ENCODE measurements at places on chromosomes 5 and 9. TPM values are rescaled to one million over a fixed set of nuclear protein-coding genes. Genes with fewer than 3 reads are reported as not detected.
A peak's percentile ranks its signal among the peaks of the same experiment; 100 is the strongest.

GRCh38 chr5:81632679-81633078 is 118.2 kb downstream of the SSBP2 start:
- H3K36me3 ChIP-seq = peaks cover 2% of the 10 kb centered on the region
- no peaks in the 10 kb centered on the region for H3K27me3 ChIP-seq
- no peak for DNase-seq
- no peak overlapping the region for H3K27ac ChIP-seq

- H3K4me1 ChIP-seq = peaks cover 10% of the 10 kb centered on the region
- H3K4me3 ChIP-seq = no peak overlapping the region
- H3K36me3 ChIP-seq = peaks cover 3% of the 10 kb centered on the region
- no peaks in the 10 kb centered on the region for H3K27me3 ChIP-seq
- DNase-seq = no peak
Observed at GRCh38 chr5:126744836-126745235, 32.1 kb upstream of the LMNB1 start.

MEF2C gene
- total RNA-seq = 25.4 TPM

IRX2 gene
- 9.1 TPM for total RNA-seq

DNA sequence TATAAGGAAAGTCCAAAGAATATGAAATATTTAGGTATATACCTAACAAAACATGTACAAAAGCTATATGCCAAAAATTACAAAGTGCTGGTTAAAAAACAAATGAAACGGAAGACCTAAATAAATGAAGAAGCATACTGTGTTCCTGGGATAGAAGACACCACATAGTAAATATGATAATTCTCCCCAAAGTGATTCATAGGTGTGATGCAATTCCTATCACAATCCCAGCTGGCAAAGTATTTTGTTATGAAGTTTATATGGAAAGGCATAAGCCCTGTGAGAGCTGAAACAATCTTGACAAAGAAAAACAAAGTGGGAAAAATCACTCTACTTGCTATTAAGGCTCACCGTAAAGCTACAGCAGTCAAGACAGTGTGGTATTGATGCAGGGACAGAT is 2.6 kb upstream of the SMIM23 start:
- H3K4me3 ChIP-seq = no peak overlapping the region
- DNase-seq = no peak
- peaks cover 2% of the 10 kb centered on the region for H3K36me3 ChIP-seq
- peaks cover 3% of the 10 kb centered on the region for H3K4me1 ChIP-seq

GRCh38 chr9:38119560-38120236 is 50.7 kb upstream of the SHB start:
- H3K27ac ChIP-seq = no peak overlapping the region
- H3K4me1 ChIP-seq = no peaks in the 10 kb centered on the region
- peaks cover 18% of the 10 kb centered on the region for H3K27me3 ChIP-seq
- DNase-seq = no peak
- H3K4me3 ChIP-seq = no peak overlapping the region
- H3K36me3 ChIP-seq = no peaks in the 10 kb centered on the region

CCDC192 gene
- not detected for total RNA-seq

DNA sequence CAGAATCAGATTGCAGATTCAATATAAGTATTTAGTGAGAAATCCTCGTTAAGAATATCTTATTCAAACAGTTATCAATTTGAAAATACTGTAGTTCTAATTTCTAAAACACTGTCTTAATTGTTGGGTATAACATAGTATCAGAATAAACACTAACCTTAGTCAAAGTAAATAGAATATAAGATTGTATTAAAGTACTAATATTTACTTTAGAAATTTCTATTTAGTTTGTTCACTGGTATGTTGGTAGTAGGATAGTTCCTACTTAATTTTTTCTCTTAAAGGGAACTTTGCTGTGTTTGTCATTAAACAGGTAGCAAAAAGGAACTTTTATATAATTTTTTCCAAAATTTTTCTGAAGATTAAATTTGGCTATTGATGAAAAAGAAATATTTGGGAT is 42.3 kb downstream of the FAM174A start:
- peaks cover 4% of the 10 kb centered on the region for H3K4me1 ChIP-seq
- no peak overlapping the region for H3K4me3 ChIP-seq
- H3K27ac ChIP-seq = no peak overlapping the region
- H3K27me3 ChIP-seq = no peaks in the 10 kb centered on the region

DNA sequence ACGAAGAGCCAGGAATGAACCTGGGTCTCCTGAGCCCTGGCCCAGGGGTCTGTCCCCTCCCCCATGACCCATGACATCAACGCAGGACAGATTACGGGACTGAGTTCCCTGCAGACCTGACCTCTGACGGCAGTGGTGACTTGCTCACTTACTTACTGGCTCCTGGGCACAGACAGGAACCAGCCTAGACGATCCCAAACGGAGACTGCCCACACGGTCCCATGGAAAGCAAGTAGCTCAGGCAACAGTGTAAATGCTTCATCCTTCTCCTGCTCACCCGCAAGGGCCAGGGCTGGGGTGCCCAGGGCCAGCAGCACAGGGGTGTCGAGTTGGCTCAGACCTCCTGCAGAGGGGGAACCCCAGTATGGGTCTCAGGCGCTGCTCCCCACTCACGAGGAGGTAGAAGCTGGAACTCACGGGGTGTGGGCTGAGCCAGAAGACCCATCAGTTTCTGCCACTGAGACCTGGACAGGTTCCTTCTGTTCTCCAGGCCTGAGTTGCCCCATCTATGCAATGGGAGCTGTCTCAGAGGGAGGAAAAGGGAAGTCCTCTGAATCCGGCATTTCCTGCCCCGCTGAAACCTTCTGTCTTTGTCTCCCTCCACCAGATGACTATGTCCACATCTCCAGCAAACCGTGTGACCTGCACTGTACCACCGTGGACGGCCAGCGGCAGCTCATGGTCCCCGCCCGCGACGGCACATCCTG is 5.6 kb downstream of the ADAMTSL2 start:
- H3K36me3 ChIP-seq = no peaks in the 10 kb centered on the region
- H3K4me1 ChIP-seq = peaks cover 13% of the 10 kb centered on the region
- no peak overlapping the region for H3K27ac ChIP-seq
- H3K27me3 ChIP-seq = peaks cover 9% of the 10 kb centered on the region

PKD2L2 gene
- not detected for total RNA-seq

DNA sequence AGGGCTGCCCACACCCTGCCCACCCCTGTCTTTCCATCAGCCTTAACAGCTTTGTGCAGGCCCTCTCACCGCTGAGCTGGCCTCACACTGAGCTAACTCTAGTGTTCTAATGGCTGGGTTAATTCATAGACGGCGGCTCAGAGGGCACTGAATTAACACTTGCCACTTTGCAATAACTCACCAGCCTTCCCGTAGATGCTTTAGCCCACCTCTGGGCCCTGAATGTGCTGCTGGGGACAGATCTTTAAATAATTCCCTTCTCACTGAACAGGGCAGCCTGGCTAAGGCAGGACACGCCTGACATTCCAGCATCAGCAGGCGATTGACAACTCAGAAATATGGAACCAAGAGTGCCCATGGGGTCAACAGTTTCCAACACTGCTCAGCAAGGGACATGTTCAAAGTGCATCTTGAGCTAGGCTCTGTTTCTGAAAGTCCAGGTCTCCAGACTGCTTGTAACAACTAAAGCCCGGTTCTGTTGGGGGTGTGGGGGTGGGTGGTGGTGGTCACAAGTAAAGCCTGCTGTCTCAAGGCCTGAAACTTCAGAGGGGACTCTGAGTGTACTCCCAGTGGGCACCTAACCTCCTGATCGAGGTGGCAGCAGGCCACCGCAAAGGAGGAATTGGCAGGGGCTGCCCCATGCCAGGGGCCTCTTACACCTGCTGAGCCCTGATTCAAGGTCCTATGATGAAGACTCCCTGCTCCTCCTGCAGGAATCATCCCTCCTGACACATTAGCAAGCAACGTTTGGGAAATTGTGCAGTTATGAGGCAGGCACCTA is 248.3 kb downstream of the FSTL4 start:
- H3K27me3 ChIP-seq = peaks cover 42% of the 10 kb centered on the region
- no peak overlapping the region for H3K27ac ChIP-seq
- no peaks in the 10 kb centered on the region for H3K4me1 ChIP-seq
- no peak overlapping the region for H3K4me3 ChIP-seq

DNA sequence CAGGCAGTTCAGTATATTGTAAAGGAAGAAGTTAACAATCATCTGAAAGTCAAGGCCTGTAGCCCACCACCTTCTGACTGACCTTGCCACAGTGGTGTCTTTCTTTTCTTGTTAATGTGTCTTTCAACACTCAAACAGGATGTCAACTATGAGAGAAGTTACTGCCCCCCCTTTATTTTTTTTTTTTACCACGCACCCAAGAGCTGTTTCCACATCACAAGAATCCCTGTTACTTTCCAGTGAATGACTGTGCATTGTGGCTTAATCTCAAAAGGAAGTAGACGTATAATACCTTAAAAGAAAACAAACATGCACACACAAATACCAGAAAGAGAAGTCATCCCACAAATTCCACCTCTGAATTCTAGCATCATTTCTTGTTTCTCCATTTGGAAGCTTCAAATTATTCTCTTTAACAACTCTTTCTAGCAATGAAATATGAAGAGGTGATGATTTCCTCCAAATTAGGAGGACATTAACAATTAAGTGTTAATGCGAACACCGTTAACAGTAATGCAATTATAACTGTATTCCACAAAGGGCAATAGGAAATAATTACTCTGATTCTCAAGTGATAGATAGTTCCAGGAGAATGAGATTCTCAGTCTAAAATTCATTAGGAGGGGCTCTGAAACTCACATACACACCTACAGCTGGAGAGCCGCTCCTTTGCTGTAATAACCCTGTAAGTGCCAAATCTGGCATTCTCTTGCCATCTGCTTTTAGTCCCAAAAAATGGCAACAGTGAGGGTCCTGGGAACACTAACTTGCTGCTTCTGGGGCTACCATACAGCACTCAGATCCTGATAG is 201.0 kb downstream of the EFNA5 start:
- no peaks in the 10 kb centered on the region for H3K36me3 ChIP-seq
- H3K4me3 ChIP-seq = no peak overlapping the region

DNA sequence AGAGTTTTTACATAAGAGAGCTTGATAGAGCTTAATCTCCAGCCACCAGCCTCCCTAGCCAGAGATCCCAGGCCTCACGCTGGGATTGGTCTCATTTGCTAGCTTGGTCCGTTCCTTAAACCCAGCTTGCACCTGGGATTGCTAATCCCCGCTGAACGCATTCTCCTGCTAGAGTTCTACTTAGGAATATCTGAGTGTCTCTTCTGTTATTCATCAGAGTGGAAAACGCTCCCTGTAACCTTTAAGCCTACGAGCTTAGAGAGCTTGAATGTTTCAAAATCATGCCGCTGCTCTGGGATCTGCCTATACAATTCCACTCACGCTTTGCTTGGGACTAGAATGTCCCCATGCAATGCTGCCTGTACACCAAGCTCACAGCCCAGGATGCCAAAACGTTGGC is 201.8 kb downstream of the NSG2 start:
- peaks cover 12% of the 10 kb centered on the region for H3K27me3 ChIP-seq
- H3K4me1 ChIP-seq = no peaks in the 10 kb centered on the region
- H3K36me3 ChIP-seq = no peaks in the 10 kb centered on the region
- no peak for DNase-seq
- no peak overlapping the region for H3K27ac ChIP-seq

RLN1 gene
- total RNA-seq = not detected

DNA sequence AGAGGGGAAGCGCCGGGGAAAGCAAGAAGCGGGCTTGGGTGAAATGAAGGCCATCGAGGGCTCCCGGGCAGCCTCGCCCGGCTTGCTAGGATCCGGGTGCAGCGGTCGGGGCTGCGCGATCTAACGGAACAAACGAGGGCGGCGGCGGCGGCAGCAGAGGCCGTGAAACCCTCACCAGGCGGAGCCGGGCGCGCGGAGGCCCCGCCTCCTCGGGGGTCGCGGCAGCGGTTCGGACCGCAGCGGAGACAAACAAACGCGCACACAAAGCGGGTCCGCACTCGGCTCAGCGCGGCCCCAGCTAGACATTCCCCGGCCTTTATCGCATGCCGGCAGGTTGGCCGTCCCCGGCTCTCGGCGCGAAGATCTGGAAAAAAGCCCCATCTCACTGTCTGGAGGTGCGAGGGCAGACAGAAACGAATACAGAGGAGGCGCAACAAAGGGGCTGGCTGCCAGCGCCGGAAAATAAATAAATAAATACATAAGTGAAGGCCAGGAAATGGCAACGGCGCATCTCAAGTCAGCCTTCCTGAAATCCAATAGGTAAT is 10.5 kb upstream of the TRIM36 start:
- H3K4me1 ChIP-seq = peaks cover 9% of the 10 kb centered on the region
- DNase-seq = no peak
- H3K27ac ChIP-seq = peak overlapping the region; percentile 45

DNA sequence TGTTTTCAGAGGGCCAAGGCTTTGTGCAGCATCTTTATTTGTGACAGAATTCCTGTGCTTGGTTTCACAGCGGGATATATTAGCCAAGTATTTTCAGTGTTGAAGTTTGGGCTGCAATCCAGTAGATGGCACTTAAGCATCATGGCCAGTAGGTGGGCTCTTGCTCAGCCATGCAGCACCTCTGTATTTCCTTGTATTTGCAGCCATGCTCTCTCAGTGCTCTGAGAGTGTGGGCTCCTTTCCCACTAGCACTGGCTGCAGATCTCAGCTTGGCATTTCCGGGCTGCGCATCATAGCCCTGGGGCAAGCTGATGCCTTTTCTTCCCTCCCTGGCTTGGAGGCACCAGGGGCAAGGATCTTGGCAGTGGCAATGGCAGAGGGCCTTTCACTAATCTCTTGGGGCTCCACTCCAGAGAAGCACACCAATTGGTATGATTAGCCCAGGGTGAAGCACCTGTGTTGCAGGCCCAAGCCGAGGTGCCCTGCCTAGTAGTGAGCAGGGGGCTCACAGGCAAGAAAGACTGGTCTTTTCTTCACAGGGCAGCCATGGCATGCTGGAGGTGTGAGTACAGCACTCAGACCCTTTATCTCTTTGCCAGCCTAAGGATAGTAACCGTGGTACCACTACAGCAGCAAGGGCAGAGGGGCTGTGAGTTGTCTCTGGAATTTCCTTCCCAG is 48.3 kb downstream of the SLCO6A1 start:
- H3K27me3 ChIP-seq = peaks cover 2% of the 10 kb centered on the region
- H3K27ac ChIP-seq = no peak overlapping the region
- no peak for DNase-seq
- H3K4me3 ChIP-seq = no peak overlapping the region
